ENCODE measurements at places on chromosomes 2 and 18. TPM values are rescaled to one million over a fixed set of nuclear protein-coding genes. Genes with fewer than 3 reads are reported as not detected.

Gene NT5DC4
- not detected for total RNA-seq

Gene PLEK
- total RNA-seq, result not detected

Gene SP100
- total RNA-seq, result 0.28 TPM

Gene CMPK2
- total RNA-seq, result 0.90 TPM

Gene ABHD3
- total RNA-seq, result 12.5 TPM

Gene UGT1A5
- total RNA-seq, result not detected

Gene TMEM37
- total RNA-seq, result 4.2 TPM

Gene OSBPL6
- 4.6 TPM for total RNA-seq

Gene GYPC
- 14.0 TPM for total RNA-seq

Gene VAMP5
- 0.59 TPM for total RNA-seq

Gene TNFAIP6
- 0.81 TPM for total RNA-seq

Gene RRM2
- total RNA-seq, result 163 TPM

DNA sequence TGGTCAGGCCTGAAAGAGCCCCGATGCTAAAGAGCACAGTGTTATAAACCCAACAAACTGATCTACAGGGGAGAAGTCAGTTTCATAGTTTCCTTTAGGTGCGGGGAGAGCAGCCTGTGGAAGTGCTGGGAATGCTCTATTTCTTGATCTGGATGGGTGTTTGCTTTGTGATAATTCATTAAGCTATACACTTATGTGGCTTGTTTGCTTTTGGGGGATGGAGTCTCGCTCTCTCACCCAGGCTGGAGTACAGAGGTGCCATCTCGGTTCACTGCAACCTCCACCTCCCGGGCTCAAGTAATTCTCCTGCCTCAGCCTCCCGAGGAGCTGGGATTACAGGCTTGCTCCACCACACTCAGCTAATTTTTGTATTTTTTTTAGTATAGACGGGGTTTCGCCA is 30.1 kb upstream of the CEP68 start:
- H3K27ac ChIP-seq, result no peak overlapping the region
- DNase-seq, result no peak
- no peak overlapping the region for H3K4me3 ChIP-seq
- H3K27me3 ChIP-seq, result no peaks in the 10 kb centered on the region

GRCh38 chr2:31317396-31317795 is 83.4 kb downstream of the EHD3 start:
- H3K27ac ChIP-seq, result no peak overlapping the region
- no peaks in the 10 kb centered on the region for H3K4me1 ChIP-seq
- DNase-seq, result no peak

DNA sequence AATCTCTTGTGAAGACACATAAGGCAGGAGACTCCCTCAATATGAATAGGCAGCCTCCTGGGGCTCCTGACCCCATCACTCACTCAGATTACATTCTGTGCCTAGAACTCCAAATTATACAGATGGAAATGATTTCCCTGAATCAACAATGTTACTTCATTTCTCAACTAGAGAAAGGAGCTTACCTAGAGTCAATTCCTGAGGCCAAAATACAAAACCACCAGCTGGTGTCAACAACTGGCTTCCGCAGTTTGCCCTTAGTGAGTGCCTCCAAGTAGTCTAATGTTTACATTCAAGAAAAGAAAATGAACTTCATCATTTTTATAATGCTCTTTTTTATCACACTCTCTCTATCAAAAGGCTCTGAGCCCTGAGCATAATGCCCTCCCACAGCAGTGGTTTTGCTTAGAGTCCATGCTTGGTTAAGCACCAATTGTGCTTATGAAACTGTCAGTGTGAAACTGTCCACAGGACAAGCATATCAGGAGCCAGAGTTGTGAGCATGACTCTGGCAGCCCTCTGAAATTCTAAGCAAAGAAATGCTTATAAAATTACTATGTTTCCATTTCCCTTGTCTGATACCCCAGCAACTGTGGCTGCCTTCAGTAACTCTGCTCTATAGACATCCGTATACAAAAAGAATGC is 305.7 kb upstream of the PKDCC start:
- DNase-seq, result no peak
- H3K4me1 ChIP-seq, result no peaks in the 10 kb centered on the region
- no peak overlapping the region for H3K27ac ChIP-seq
- H3K4me3 ChIP-seq, result no peak overlapping the region

DNA sequence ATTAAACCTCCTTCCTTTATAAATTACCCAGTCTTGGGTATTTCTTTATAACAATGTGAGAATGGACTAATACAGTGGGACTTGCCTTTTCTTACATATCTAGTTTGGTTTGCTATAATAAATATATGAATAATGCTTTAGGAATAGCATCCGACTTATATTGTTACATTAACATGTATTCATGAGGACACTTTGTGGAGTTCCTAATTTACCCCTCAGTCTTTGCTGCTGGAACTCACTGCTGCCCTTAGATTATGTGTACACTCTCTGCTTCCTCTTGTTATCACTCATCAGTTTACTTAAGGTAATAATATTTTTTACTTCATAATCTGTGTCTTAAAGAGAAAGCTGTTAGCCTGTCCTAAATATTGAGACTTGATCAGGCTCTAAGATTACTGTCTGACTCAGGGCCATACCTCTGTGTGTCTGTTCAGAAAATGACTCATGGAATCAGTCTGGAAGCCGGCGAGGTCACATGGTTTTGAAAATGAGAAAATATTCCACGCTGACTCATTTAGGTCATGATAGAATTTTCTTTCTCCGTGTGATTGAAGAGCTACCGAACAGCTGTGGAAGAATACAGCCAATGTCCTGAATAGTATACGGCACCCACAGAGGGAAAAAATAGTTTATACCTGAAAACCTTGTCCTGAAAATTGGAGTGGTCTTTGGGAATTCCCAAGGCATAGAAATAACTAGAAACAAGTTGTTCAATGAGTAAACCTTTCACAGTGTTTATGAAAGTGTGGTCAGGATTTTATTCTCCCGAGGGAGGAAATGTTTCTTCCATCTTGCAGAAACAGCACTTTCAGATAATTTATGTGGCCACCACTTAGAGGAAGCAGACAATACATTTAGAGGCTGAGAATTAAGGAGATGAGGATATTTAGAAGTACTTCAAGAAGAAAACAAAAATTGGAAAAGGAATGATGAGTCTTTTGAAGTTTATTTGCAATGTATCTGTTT is 156.4 kb downstream of the DSEL start:
- H3K36me3 ChIP-seq, result no peaks in the 10 kb centered on the region
- DNase-seq, result no peak
- no peaks in the 10 kb centered on the region for H3K4me1 ChIP-seq
- H3K27me3 ChIP-seq, result no peaks in the 10 kb centered on the region
- H3K27ac ChIP-seq, result no peak overlapping the region
- no peak overlapping the region for H3K4me3 ChIP-seq

DNA sequence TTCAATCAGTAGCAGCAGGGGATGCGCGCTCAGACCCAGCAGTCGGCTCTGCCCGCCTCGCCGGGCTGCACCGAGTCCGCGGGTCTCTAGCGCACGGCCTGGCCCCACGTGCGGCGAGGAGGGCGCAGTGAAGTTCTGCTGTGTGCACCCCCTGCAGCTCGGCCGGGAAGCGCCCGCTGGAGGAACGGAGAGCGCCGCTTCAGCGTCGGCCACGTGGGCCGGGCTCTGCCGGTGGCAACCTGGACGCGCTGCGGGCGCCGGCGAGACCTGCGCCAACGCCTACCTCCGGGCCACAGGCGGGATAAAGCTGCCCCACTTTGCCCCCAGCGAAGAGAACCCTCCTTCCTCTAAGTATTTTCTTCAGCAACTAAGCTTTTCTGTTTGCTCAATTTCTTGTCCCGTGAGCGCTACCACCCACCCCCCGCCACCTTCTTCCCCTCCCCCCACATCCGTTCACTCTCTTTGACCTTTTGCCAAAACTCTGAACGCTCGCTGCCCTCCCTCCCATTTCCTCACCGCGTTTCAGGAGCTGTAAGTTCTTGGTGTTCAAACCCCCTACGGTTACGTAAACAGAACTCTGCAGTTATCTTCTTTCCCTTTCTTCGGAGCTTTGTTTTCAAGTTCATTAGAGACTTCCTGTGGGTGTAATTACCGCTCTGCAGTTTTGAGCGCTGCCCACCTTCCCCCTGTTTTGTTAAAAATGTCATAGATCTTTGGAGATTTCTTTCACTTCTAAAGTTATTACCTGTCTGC is 42.6 kb upstream of the EDAR start:
- peaks cover 7% of the 10 kb centered on the region for H3K36me3 ChIP-seq
- DNase-seq, result peak; percentile 53
- H3K4me1 ChIP-seq, result peaks cover 6% of the 10 kb centered on the region
- H3K27ac ChIP-seq, result no peak overlapping the region
- peaks cover 18% of the 10 kb centered on the region for H3K27me3 ChIP-seq

GRCh38 chr18:32381761-32382160 is 88.9 kb downstream of the GAREM1 start:
- no peak overlapping the region for H3K4me3 ChIP-seq
- DNase-seq, result no peak
- H3K36me3 ChIP-seq, result no peaks in the 10 kb centered on the region
- no peak overlapping the region for H3K27ac ChIP-seq
- H3K4me1 ChIP-seq, result no peaks in the 10 kb centered on the region

DNA sequence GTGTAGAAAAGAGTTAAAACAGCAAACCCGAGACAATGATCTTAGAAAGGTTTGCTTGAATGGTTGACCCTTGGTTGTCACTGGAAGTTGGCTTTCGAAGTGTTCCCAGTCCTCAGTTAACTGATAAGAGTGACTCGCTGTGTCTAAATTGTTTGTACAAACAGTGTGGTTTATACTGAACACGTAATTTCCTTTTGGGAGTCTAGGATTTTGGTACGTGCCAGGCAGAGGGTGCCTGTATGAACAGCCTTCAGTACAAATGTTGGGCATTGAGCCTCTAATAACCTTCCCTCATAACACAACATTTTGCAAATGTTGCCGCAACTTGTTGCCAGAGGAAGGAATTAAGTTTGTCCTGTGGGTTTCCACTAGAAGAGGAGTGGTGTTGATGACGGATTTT is 95.8 kb upstream of the DPP10 start:
- no peaks in the 10 kb centered on the region for H3K36me3 ChIP-seq
- no peak overlapping the region for H3K4me3 ChIP-seq
- no peak for DNase-seq
- no peak overlapping the region for H3K27ac ChIP-seq
- no peaks in the 10 kb centered on the region for H3K27me3 ChIP-seq

- no peak overlapping the region for H3K27ac ChIP-seq
- H3K27me3 ChIP-seq, result no peaks in the 10 kb centered on the region
- H3K36me3 ChIP-seq, result peaks cover 5% of the 10 kb centered on the region
- H3K4me1 ChIP-seq, result no peaks in the 10 kb centered on the region
- DNase-seq, result peak; percentile 84
- H3K4me3 ChIP-seq, result no peak overlapping the region
These were observed 267.4 kb downstream of the PHLPP1 start for GRCh38 chr18:62982600-62983251.

- no peak overlapping the region for H3K27ac ChIP-seq
- H3K36me3 ChIP-seq, result no peaks in the 10 kb centered on the region
- DNase-seq, result no peak
- H3K4me3 ChIP-seq, result no peak overlapping the region
- no peaks in the 10 kb centered on the region for H3K27me3 ChIP-seq
These were observed 17.3 kb downstream of the CDH20 start for GRCh38 chr18:61350578-61350977.

- H3K27ac ChIP-seq, result no peak overlapping the region
- H3K4me1 ChIP-seq, result peaks cover 10% of the 10 kb centered on the region
- no peaks in the 10 kb centered on the region for H3K36me3 ChIP-seq
- H3K27me3 ChIP-seq, result no peaks in the 10 kb centered on the region
These were observed 331.3 kb downstream of the CYRIA start for GRCh38 chr2:16334366-16334765.

GRCh38 chr2:68537011-68537410 is 69.6 kb downstream of the APLF start:
- no peak overlapping the region for H3K4me3 ChIP-seq
- no peaks in the 10 kb centered on the region for H3K4me1 ChIP-seq
- H3K27me3 ChIP-seq, result no peaks in the 10 kb centered on the region

- no peaks in the 10 kb centered on the region for H3K36me3 ChIP-seq
- peaks cover 5% of the 10 kb centered on the region for H3K4me1 ChIP-seq
- no peak overlapping the region for H3K27ac ChIP-seq
- DNase-seq, result no peak
- no peaks in the 10 kb centered on the region for H3K27me3 ChIP-seq
- no peak overlapping the region for H3K4me3 ChIP-seq
These were observed 61.8 kb downstream of the ARHGEF4 start for GRCh38 chr2:130898553-130898952.

GRCh38 chr2:158300394-158300793 is 156.2 kb downstream of the CCDC148 start:
- no peak for DNase-seq
- no peaks in the 10 kb centered on the region for H3K27me3 ChIP-seq
- H3K36me3 ChIP-seq, result no peaks in the 10 kb centered on the region
- no peaks in the 10 kb centered on the region for H3K4me1 ChIP-seq
- no peak overlapping the region for H3K27ac ChIP-seq

GRCh38 chr2:213161759-213162515 is 10.5 kb upstream of the IKZF2 start:
- H3K27ac ChIP-seq, result no peak overlapping the region
- H3K4me3 ChIP-seq, result no peak overlapping the region
- no peaks in the 10 kb centered on the region for H3K4me1 ChIP-seq
- H3K27me3 ChIP-seq, result no peaks in the 10 kb centered on the region
- DNase-seq, result no peak
